T-helper 1 cell treated with Interleukin-12 subunit alpha and Interleukin-12 subunit beta and Interleukin-4 antibody, amounts not matched to agents 30 ng/mL and 1 ng/mL, for 36 hours (primary cell): ENCODE measurements at places on chromosomes 2 and 18. TPM values are rescaled to one million over a fixed set of nuclear protein-coding genes. Genes with fewer than 3 reads are reported as not detected.

The TMEM247 gene
- total RNA-seq = not detected in 2 replicates

The FAM110C gene
- total RNA-seq = 5.6 and 6.6 TPM in 2 replicates

The SERPINB4 gene
- total RNA-seq = not detected in 2 replicates

The GPR35 gene
- total RNA-seq = 13.5 and 16.6 TPM in 2 replicates

The ADD2 gene
- 15.0 and 16.8 TPM in 2 replicates for total RNA-seq

The SCRN3 gene
- total RNA-seq = 18.0 and 18.5 TPM in 2 replicates

The RAB27B gene
- 2.5 and 2.7 TPM in 2 replicates for total RNA-seq

The FKBP7 gene
- 1.1 and 2.4 TPM in 2 replicates for total RNA-seq

The RRM2 gene
- 328 and 333 TPM in 2 replicates for total RNA-seq

The POMC gene
- 3.4 and 4.6 TPM in 2 replicates for total RNA-seq

The FMNL2 gene
- total RNA-seq = 1.6 and 2.0 TPM in 2 replicates

The COL3A1 gene
- total RNA-seq = not detected in 2 replicates

The SLC35G4 gene
- not detected in 2 replicates for total RNA-seq

The CIB4 gene
- total RNA-seq = not detected in 2 replicates

The SLC23A3 gene
- total RNA-seq = 1.8 and 2.5 TPM in 2 replicates

The GDF7 gene
- not detected in 2 replicates for total RNA-seq
